ENCODE measurements at places on chromosomes 6 and 20.
A peak's percentile ranks its signal among the peaks of the same experiment; 100 is the strongest.

DNA sequence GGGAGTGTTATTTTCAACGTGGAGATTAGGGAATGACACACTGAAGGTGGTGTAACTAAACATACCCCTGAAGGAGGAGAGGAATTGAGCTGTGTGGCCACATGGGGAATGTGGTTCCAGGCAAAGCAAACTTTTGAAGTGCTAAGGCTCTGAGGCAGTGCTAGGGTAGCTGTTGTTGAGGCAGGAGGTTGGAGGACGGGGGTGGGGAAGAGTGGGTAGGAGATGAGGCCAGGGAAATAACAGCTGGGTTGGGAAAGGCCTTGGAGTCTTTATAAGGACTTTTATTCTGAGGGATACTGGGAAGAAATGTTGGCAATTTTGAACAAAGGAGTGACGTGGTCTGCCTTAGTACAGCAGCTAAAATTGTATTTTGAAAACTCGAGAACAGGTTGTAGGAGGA is 13.0 kb downstream of the RPRD1B start:
- DNase-seq = no peak

GRCh38 chr6:15131651-15132061 is 114.2 kb upstream of the JARID2 start:
- no peak for DNase-seq

DNA sequence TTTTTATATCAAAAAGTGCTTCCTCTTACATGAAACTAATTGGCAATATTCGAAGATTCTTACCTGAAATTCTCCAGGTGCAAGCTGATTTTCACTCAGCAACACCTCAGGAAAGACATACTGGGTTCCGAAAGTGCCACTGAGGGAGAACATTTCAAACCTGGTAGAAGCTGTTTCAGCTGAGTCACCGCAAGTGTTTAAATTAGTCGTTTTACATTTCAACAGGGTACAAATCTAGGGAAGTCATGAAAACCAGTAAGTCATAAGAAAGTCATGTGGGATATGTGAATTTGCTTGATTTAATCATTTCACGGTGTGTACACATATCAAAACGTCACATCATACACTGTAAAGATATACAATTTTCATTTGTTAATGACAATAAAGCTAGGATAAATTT is 25.3 kb upstream of the TAAR1 start:
- no peak for DNase-seq

DNA sequence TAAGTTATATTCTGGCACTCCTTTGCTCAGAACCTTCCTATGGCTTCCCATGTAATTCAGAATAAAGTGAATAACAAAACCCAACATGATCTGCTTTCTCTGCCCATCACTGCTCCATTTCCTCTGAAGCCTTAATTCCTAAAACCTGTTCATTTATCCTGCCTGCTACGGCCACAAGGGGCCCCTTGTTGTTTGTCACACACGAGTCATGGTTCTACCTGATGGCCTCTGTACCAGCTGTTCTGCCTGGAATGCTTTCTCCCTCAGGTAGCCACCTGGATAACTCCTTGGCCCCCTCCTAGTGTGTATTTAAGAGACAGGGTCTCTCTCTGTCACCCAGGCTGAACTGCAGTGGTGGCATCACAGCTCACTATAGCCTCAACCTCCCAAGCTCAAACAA is 26.8 kb downstream of the ERGIC3 start:
- no peak for DNase-seq

- DNase-seq = no peak
Observed at GRCh38 chr6:87941556-87942358, 105.9 kb upstream of the SPACA1 start.

DNA sequence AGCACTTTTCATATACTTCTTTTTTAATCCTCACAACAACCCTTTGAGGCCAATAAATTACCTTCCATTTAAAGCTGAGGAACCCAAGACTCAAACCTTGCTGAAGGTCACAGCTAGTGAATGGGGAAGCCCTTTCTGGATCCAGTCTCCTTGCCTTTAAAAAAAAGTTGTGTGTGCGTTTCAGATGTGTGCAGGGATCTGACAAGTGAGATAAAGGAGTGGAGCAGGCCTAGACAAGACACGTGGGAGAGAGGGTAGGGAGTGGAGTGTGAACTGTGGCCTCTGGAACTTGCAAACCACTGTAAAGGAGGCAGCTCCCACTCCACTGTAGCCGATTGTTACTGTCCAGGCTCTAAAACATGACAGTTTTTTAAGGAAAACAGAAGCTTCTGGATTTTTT is 1.9 kb downstream of the KLHL32 start:
- DNase-seq = peak; percentile 16

DNA sequence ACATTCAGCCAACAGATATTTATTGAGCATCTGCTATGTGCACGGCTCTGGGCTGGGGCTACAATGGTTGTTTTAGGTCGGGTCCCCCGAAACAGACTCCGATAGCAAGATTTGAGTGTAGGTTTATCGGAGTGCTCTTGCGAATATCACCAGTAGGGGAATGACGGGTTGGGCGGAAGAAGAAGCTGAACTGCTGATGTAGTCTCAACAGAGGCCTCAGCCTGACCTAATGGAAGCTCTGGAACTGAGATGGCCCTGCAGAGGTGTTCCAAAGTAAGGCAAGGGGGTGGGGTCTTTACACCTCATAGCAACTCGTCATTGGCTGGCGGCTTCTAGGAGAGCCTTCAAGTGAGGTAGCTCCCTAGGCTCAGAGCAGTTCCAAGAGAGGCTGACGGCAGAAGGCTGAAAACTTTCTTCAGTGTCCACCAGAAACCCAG is 1.1 kb downstream of the L3MBTL1 start:
- peak; percentile 32 for DNase-seq

DNA sequence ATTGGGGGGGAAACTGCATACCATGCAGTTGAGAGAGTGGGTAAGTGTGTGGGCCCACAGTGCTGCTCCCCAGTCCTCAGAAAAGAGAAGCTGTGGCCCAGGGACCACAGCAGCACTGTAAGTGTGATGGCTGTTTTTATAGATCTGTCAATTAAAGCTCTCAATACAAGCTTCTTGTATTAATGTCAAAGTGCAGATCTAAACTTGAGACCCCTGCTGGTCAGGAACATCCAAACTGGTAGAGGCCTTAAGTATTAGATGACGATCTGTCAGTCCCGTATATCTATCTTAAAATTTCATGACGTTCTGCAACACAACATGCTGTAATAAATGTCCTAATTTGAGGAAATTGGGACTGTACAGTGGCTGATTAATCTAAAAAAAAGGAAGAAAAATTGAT is 74.8 kb downstream of the TULP4 start:
- no peak for DNase-seq

- DNase-seq = no peak
Observed at GRCh38 chr20:59124296-59125029, 39.2 kb upstream of the ZNF831 start.

GRCh38 chr20:41007481-41007880 is 21.1 kb upstream of the TOP1 start:
- DNase-seq = no peak

GRCh38 chr6:110563711-110564110 is 87.3 kb upstream of the SLC22A16 start:
- peak; percentile 19 for DNase-seq
